ENCODE measurements at places on chromosomes 12 and 14.

- no peak for DNase-seq
These were observed 15.5 kb upstream of the BEGAIN start for GRCh38 chr14:100602621-100603230.

- DNase-seq = no peak
These were observed 1.3 kb downstream of the GPR65 start for GRCh38 chr14:88005978-88006851.

- no peak for DNase-seq
These were observed 67.8 kb downstream of the CD163L1 start for GRCh38 chr12:7376196-7376595.

DNA sequence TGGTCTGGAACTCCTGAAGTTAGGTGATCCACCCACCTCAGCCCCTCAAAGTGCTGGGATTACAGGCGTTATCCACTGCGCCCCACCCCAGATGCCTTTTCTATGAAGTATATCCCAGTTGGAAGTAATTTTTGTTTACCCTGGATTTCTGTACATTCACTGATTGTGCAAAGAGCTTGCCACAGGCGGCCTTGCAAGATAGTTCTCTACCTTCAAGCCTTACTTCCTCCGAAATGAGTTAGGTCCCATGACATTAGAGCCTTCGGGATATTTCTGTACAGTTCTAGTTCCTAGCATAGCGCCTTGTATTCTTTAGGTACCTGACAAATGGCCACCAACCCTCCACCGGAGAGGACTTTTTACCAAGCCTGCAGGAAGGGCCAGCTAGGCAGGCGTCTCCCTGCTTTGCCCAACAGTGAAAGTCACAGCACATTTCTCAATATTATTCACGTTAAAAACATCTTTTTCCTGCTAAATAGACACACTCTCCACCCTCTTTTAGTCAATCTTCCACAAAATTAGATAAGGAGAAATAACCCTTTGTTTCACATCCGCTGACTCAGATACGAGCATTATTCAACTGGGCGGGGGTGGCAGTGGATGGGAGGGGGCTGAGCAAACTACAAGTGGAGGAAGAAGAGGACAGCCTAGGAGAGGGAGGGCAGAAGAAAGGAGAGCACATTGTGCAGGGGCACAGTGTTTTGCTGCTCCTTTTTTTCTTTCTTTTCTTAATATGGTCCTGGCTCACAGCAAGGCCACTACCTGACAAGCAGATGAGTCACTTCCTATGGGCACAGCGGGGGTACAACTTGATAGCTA, 40.0 kb upstream of the CAPRIN2 start:
- DNase-seq = no peak

DNA sequence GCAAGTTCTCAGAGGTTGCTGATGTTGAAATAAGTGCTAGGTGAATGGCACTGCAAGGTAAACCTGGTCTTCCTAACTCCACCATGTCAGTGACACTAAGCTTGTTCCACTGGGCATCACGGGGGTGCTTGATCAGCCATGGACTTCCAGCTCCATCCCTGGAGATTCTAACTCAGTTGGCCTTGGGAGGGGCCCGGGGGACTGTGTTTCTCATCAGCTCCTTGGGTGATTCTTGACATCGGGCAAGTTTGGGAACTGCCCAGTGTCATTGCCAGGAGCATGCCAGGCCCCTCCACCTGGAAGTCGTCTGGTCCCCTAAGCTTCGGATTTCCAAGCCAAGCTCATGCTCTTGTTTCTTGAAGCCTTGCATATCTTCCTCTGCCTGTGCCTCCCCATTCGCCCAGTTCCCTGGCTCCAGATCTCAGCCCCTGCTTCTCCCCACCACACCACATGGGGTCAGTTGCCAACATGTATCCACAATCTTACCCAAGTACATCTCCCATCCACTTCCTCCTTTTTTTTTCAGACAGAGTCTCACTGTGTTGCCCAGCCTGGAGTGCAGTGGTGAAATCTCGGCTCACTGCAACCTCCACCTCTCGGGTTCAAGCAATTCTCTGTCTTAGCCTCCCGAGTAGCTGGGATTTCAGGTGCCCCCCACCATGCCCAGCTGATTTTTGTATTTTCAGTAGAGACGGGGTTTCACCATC, 30.7 kb upstream of the RFLNA start:
- DNase-seq = no peak

DNA sequence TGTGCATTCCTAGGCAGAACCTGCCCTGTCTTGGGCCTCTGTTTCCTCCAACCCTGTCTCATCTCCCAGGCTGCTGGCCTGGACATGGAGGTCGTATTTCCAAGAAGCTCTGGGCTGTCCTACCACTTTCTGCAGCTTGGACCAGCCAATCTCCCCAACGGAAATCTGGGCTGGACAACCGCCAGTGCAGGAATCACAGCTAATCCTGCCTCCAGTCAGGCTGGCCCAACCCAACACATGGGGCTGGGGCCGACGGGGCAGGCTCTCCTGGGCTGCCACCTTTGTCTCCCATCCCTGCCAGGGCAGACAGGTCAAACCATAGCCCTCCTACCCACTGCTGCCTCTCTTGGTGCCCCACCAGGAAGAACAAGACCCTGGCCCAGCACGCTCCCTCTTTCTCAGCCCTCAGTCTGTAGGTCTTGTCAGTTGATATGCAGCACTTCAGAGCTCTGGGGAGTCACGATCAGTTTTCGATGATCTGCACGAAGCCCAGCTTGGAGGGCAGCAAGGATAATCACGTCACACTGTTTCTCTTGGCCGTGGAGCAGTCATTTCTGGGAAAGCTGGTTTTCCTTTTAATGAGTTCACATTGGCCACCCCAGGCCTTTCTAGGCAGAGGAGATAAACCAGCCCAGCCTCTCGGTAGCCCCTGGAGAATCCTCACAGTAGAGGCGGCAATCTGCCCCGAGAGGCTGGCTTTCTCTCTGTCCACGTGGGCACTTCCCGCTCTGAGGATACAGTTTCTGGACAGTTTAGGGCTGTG, 195.2 kb upstream of the PRMT8 start:
- DNase-seq = no peak

- no peak for DNase-seq
These were observed 67.5 kb downstream of the ETV6 start for GRCh38 chr12:11716794-11717518.

- peak; percentile 71 for DNase-seq
These were observed 1.1 kb upstream of the FERMT2 start for GRCh38 chr14:52951681-52952554.

Measured in hypothalamus (tissue), 51 donors.